ENCODE measurements at places on chromosomes 12 and 14. TPM values are rescaled to one million over a fixed set of nuclear protein-coding genes. Genes with fewer than 3 reads are reported as not detected.

KLRB1 gene
- total RNA-seq = not detected

TCL1B gene
- total RNA-seq = not detected

SIX6 gene
- total RNA-seq = not detected

RFX4 gene
- total RNA-seq = not detected

ZFC3H1 gene
- total RNA-seq = 31.7 TPM

NR1H4 gene
- total RNA-seq = not detected

TRPV4 gene
- total RNA-seq = 8.7 TPM

FAIM2 gene
- total RNA-seq = 3.5 TPM

RAD9B gene
- total RNA-seq = 0.32 TPM

BAG5 gene
- 16.8 TPM for total RNA-seq

SLC41A2 gene
- total RNA-seq = 17.5 TPM

C12orf50 gene
- total RNA-seq = not detected

All from epithelial cell of alveolus of lung (primary cell).